ENCODE measurements at places on chromosomes 3 and 15.

- DNase-seq: no peak
Measured at GRCh38 chr3:65939801-65940246, 98.9 kb downstream of the MAGI1 start.

GRCh38 chr3:110343945-110344344 is 727.7 kb upstream of the NECTIN3 start:
- DNase-seq: no peak

- DNase-seq: no peak
Measured at GRCh38 chr15:41824062-41824745, 3.7 kb upstream of the JMJD7 start.

GRCh38 chr3:113254171-113254947 is 43.0 kb downstream of the BOC start:
- DNase-seq: no peak

GRCh38 chr15:35953424-35953823 is 407.5 kb upstream of the DPH6 start:
- no peak for DNase-seq

GRCh38 chr15:66483131-66483566 is 14.4 kb downstream of the SNAPC5 start:
- no peak for DNase-seq

DNA sequence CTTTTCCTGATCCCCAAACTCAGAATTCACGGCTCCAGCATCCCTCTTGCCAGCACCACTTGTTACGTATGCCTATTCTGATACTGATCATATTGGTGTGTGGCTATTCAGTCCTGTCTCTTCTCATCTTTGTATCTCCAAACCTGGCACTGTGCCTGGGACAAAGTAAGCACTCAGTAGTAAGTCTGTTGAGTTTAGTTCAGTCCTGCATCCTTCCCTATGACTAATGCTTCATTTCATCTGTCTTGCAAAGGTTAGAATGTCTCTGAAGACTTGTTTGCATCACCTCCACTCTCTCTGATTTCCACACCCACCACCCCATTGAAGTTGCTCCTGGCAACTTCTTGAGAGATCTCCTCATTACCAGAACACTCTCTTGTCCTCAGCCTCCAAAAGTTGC is 80.3 kb downstream of the HMG20A start:
- DNase-seq: no peak

DNA sequence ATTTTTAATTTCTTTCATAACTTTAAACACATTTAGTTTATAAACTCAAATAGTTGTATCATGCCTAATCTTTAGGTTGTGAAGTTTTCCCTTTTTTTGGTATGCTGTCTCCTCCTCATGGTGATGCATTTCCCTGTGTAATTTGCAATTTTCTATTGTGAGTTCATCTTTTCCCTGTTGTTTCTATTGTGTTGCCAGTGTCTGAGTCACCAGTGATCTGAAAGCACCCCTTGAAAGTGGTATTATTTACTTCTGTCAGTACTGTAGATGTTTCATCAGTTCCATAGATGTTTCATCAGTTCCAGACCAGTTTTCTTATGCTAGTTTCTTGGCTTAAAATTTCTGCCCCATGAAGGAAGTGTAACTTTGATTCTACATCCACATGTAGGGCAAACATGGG is 80.6 kb downstream of the OXSM start:
- no peak for DNase-seq

DNA sequence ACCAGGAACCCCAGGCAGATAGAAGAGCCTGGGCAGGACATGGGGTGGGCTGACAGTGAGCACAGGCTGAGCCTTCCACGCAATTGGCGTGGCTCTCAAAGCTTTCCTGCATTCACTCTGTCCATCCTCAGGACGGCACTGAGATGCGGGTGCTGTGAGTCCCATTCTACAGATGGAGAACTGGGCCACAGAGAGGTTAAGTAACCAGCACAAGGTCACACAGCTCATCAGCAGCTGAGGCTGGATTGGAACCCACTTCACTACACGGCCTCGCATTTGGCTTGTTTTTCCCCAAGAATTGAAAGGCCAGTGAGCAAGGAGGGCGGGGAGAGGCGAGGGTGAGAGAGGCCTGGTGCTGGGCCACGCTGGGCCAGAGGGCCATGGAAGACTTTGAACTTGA is 36.0 kb upstream of the GRIP2 start:
- DNase-seq: no peak

GRCh38 chr3:10279384-10280176 is 13.2 kb downstream of the GHRL start:
- DNase-seq: no peak

All from CD4-positive, alpha-beta T cell treated with Interleukin-15 for 4 hours (primary cell).